ENCODE measurements at places on chromosomes 4 and X.
A peak's percentile ranks its signal among the peaks of the same experiment; 100 is the strongest.

GRCh38 chr4:105541420-105541819 is 11.0 kb upstream of the ARHGEF38 start:
- DNase-seq: no peak
- H3K4me1 ChIP-seq: no peaks in the 10 kb centered on the region
- no peaks in the 10 kb centered on the region for H3K27me3 ChIP-seq
- H3K36me3 ChIP-seq: no peaks in the 10 kb centered on the region
- H3K27ac ChIP-seq: no peak overlapping the region
- no peak overlapping the region for H3K4me3 ChIP-seq

DNA sequence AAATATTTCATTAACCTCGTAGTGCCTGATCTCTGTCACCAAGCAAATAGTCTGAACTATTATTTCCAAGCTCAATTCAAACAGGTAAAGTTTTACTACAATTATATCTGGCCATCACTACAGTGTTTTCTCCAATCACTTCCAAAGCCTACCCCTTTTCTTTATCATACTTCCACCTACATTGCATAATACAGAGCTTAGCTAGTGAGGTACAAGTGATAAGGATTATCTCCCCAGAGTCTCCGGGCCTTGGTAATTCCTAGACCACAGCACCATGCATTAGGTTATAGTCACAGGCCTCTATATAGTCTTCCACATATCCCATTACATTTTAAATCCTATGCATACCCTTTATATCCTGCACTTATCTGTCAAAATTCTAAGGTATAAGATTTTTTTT is 154.2 kb downstream of the SNCA start:
- H3K27ac ChIP-seq: no peak overlapping the region
- no peaks in the 10 kb centered on the region for H3K27me3 ChIP-seq
- H3K4me1 ChIP-seq: no peaks in the 10 kb centered on the region
- no peak for DNase-seq

DNA sequence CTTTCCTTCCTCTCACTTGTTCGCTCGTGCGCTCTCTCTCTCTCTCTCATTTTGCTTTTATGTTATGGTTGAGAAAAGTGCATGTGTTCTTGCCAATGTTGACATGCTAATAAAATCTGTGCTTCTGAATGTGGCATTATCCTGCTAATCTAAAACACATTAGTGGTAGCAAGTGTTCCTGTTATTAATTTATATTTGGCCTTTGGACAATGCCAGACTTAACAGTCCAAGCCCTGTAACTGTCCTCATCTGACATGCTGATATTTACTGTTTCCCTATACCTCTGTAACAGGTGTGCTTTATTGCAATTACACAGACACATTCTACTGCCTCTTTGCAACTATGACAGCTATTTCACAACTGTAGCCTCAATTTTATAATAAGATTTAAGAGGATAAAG is 2.7 kb downstream of the PPARGC1A start:
- H3K27ac ChIP-seq: no peak overlapping the region
- H3K36me3 ChIP-seq: no peaks in the 10 kb centered on the region
- H3K4me1 ChIP-seq: peaks cover 33% of the 10 kb centered on the region
- peaks cover 22% of the 10 kb centered on the region for H3K27me3 ChIP-seq
- DNase-seq: no peak

DNA sequence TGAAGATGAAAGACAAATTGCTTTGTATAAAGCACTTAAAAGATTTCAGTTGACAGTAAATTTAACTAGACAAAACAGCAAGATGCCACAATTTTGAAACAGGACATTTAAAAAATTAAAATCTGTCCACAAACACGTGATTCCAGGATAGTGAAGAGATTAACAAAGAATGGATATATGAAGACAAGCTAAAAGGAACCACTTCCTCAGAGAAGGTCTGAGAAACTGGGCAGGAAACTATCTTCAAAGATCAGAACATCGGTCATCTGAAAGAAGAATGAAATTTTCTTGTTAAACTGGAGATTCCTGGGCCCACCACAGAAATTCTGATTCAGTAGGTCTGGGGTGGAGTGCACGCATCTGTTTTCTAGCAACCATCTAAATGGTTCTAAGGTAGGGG is 1.4 kb downstream of the RWDD4 start:
- H3K4me3 ChIP-seq: peak overlapping the region; percentile 82
- H3K36me3 ChIP-seq: peaks cover 33% of the 10 kb centered on the region
- H3K27ac ChIP-seq: no peak overlapping the region
- no peak for DNase-seq

DNA sequence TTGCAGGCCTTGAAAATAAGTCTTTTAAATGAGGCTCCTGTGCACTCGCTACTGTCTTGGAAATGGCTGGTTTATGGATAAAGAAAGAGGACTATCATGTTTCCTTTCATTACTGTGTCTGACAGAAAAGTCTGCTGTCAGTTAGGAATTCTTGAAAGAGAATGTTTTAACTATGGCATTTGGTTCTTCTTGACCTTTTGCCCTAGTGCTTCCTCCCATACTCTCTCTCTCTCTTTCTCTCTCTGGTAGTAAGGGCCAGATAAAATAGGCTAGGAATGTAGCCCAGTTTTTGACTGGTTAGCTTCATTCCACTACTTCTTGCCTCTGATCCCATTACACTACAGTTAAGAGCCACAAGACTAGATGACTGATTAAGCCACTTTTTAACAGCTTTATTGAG is 29.8 kb downstream of the YY2 start:
- H3K4me1 ChIP-seq: no peaks in the 10 kb centered on the region
- no peaks in the 10 kb centered on the region for H3K27me3 ChIP-seq
- DNase-seq: no peak
- H3K4me3 ChIP-seq: no peak overlapping the region

GRCh38 chr4:138741766-138742377 is 273.7 kb upstream of the NOCT start:
- H3K4me3 ChIP-seq: no peak overlapping the region
- H3K4me1 ChIP-seq: no peaks in the 10 kb centered on the region
- H3K36me3 ChIP-seq: no peaks in the 10 kb centered on the region

GRCh38 chr4:179352221-179352620 is 1910.0 kb upstream of the AGA start:
- H3K36me3 ChIP-seq: no peaks in the 10 kb centered on the region
- H3K27me3 ChIP-seq: no peaks in the 10 kb centered on the region
- H3K4me1 ChIP-seq: no peaks in the 10 kb centered on the region

GRCh38 chrX:63327788-63328187 is 23.3 kb downstream of the SPIN4 start:
- H3K27me3 ChIP-seq: no peaks in the 10 kb centered on the region
- H3K4me3 ChIP-seq: no peak overlapping the region
- H3K4me1 ChIP-seq: peaks cover 2% of the 10 kb centered on the region
- no peak overlapping the region for H3K27ac ChIP-seq

- no peaks in the 10 kb centered on the region for H3K36me3 ChIP-seq
- H3K27me3 ChIP-seq: no peaks in the 10 kb centered on the region
- DNase-seq: no peak
- H3K4me3 ChIP-seq: no peak overlapping the region
- no peak overlapping the region for H3K27ac ChIP-seq
- peaks cover 8% of the 10 kb centered on the region for H3K4me1 ChIP-seq
Measured at GRCh38 chrX:77742788-77743476, 43.1 kb downstream of the ATRX start.

DNA sequence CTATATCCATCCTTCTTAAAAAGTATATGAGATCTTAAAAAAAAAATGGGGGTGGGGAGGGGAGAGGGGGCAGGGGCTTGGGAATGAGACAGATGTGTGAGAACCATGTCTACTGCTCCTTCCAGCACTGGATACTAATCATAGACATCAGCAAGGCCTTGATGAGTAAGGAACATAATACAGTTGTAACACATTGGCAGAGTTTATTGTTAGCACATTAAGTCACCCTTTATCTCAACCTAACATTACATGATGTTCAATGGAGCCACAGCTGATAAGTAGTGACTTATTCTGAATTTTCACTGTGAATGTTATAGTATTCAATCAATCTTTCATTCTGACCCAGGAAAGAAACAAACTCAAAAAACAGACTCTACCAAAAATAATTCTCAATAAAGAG is 47.3 kb upstream of the KCNE5 start:
- DNase-seq: no peak
- no peaks in the 10 kb centered on the region for H3K4me1 ChIP-seq
- H3K27me3 ChIP-seq: peaks cover 7% of the 10 kb centered on the region
- no peak overlapping the region for H3K27ac ChIP-seq

DNA sequence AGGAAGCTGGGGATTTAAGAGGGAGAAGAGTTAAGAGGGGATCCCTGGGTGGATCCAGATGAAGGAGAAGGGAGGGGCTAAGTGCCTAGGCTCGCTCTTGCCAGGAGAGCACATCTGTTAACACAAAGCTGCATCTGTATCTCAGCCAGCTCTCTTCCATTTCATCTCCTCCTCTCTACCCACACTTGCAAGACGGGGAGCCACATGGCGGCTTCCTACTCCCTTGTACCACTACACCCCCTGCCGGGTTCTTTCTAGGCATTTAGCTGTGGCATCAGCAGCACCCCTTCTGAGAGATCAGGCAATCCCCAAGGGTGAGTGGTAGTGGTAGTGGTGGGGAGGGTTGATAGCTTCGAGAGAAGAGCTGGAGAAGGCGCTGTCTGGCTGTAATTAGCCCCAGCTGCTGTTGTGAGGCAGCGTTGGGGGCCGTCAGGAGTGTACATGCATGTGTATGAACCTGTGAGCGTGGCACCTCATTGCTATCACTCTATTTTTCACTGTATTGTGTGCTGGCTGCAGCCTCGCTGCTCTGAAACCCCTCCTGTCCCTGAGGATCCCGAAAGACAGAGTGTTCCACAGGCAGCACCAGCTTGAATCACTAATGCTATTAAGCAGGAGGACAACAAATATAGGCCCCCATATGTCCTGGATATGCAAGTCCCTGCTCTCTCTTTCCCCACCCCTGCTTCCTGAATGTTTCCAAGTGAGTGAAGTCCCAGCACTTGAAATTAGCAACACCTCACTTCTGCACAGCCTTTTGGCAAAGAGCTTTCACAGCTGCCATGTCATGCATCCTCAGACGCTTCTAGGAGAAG is 73.7 kb downstream of the RTL9 start:
- H3K4me1 ChIP-seq: no peaks in the 10 kb centered on the region
- H3K36me3 ChIP-seq: no peaks in the 10 kb centered on the region
- H3K4me3 ChIP-seq: no peak overlapping the region
- no peak for DNase-seq
- no peaks in the 10 kb centered on the region for H3K27me3 ChIP-seq

- peaks cover 2% of the 10 kb centered on the region for H3K4me1 ChIP-seq
- H3K27me3 ChIP-seq: no peaks in the 10 kb centered on the region
- no peak for DNase-seq
- H3K36me3 ChIP-seq: no peaks in the 10 kb centered on the region
- H3K27ac ChIP-seq: no peak overlapping the region
Measured at GRCh38 chrX:72716766-72717165, 2.7 kb upstream of the PHKA1 start.

- H3K27me3 ChIP-seq: no peaks in the 10 kb centered on the region
- peaks cover 78% of the 10 kb centered on the region for H3K4me1 ChIP-seq
- H3K27ac ChIP-seq: peak overlapping the region; percentile 49
- H3K36me3 ChIP-seq: no peaks in the 10 kb centered on the region
- no peak overlapping the region for H3K4me3 ChIP-seq
Measured at GRCh38 chr4:78654807-78655206, 103.2 kb downstream of the ANXA3 start.

DNA sequence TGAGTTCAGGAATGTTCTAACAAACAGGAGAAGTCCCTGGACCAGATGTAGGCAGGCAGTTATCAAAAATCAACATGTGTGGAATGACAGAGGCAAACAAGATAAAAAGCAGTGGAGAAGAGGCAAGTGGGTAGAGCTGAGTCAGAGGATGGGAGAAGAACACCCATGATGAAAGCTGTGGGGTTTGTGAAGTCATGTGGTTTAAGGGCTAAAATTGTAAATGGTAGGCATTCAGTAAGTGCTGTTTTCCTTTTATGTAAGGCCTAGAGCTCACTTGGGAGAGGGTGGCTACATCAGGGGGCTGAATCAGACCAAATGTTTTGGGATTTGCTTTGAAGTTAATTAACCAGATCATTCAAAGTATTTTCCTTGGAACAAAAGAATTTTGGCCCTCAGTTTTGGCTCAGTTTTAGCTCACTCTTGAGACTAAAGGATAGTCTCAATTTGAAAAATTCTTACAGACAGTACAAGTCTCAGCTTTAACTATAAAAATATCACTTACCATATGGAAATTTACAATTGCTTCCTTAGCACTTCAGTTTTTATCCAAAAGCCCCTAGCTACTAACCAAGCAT is 114.5 kb upstream of the PCDH7 start:
- H3K27me3 ChIP-seq: no peaks in the 10 kb centered on the region
- no peak overlapping the region for H3K4me3 ChIP-seq
- H3K36me3 ChIP-seq: no peaks in the 10 kb centered on the region
- no peak for DNase-seq

GRCh38 chrX:107857837-107858236 is 32.2 kb downstream of the MID2 start:
- H3K36me3 ChIP-seq: no peaks in the 10 kb centered on the region
- H3K27me3 ChIP-seq: peaks cover 3% of the 10 kb centered on the region
- DNase-seq: no peak
- no peak overlapping the region for H3K4me3 ChIP-seq

GRCh38 chrX:46841346-46841745 is 4.5 kb downstream of the RP2 start:
- no peaks in the 10 kb centered on the region for H3K36me3 ChIP-seq
- peak overlapping the region; percentile 96 for H3K4me3 ChIP-seq
- no peak for DNase-seq

- H3K36me3 ChIP-seq: no peaks in the 10 kb centered on the region
- H3K4me3 ChIP-seq: peak overlapping the region; percentile 80
- DNase-seq: no peak
- H3K4me1 ChIP-seq: peaks cover 17% of the 10 kb centered on the region
- H3K27ac ChIP-seq: no peak overlapping the region
Measured at GRCh38 chrX:64204252-64204651, 1.3 kb downstream of the AMER1 start.

DNA sequence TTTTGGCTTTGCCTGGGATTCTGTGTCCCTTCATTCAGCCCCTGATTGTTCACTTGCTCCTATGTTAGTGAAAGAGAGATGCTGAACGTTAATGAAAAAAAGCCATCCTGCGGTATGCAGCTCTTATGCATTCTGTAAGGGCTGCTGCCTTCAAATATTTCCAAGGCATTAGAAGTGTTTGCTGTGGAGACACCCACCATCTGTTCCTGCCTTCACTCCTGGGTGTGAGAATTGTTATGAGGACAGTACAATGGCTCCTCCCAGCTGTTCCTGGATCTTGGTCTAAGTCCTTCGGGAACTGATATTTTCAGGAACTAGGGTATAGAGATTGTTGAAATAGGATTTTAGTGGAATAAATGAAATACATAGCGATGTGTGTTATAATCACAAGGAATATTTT is 427.1 kb upstream of the FAM47C start:
- no peak overlapping the region for H3K27ac ChIP-seq
- H3K27me3 ChIP-seq: no peaks in the 10 kb centered on the region
- H3K36me3 ChIP-seq: no peaks in the 10 kb centered on the region
- H3K4me1 ChIP-seq: no peaks in the 10 kb centered on the region
- no peak for DNase-seq
- H3K4me3 ChIP-seq: no peak overlapping the region

Measured in CD14-positive monocyte (primary cell).